ENCODE measurements at places on chromosomes 7 and 10. TPM values are rescaled to one million over a fixed set of nuclear protein-coding genes. Genes with fewer than 3 reads are reported as not detected.

DNA sequence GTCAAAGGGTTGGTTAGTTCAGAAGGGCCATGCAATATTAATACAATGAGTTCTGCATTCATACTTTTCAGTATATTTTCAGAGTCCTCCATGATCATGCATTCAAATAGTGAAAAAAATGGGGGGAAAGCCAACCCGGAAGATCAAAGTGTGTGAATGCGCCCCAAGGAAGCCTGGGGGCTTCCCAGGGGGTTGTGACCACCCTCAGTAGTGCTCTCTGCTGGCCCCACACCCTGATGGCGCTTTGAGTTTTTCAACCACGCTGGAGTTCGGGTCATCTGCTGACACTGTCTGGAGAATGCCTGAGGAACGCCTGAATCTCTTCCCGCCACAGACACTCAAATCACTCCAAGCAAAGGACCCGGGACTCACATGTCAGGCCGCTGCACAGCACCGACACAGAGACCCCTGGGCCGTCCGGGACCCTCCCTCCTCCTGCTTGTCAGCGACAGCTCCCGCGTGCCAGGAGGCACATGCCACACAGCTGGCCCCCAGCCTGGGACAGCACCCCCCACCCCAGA, 1.0 kb downstream of the TNS3 start:
- DNase-seq = no peak

DNA sequence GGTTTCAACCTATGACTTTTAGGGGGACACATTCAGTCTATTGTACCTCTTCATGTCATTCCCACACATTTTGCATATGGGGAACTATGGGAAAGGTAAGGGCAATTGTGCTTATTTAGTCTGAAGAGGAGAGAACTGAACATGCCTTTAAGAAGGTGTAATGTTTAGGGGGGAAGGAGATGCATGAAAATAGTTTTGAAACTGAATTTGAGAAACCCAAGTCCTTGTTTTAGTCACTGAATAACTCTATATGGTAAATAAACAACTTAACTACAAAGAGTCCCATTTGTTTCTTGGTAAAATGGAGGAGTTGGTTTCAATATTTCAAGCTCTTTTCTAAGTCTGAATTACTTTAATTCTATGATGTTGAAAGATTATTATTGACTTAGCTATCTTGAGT, 166.1 kb downstream of the DNAJB9 start:
- DNase-seq = no peak

Gene CPA4
- not detected for total RNA-seq

DNA sequence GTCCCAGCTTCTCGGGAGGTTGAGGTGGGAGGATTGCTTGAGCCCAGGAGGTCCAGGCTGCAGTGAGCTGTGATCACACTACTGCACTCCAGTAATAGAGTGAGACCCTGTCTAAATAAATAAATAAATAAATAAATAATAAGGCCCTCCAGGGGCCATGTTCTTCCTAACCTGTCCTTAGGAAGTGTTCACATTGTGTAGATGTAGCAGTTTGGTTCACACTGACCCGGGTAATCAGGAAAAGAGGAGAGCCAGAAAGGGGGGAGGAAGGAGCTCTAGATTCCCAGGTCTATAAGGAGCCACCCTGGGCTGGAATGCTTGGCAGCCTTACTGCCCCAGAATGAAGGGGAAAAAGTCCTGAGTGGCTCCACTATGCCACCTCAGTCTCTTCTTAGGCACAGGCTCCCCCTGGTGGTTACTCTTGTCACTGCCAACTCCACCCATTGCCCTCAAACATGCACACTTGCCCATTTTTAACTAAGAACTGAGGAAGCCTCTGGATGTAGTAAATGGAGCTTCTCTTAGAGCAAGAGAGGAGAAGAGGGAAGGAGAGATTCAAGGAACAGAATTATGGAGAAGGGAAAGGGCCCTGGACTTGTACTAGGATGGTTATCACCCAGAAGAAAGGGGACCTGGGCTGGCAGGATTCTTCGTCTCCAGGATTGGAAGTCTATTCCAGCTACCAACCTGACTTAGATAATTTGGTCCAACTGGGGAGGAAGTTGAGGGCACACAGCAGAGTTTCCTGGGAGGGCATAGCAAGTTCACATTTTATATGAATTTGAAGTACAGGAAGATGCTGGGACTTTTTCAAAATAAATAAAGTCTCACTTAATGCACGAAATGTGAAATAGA, 7.8 kb downstream of the HPS6 start:
- DNase-seq = peak; percentile 68

Gene MALRD1
- not detected for total RNA-seq

DNA sequence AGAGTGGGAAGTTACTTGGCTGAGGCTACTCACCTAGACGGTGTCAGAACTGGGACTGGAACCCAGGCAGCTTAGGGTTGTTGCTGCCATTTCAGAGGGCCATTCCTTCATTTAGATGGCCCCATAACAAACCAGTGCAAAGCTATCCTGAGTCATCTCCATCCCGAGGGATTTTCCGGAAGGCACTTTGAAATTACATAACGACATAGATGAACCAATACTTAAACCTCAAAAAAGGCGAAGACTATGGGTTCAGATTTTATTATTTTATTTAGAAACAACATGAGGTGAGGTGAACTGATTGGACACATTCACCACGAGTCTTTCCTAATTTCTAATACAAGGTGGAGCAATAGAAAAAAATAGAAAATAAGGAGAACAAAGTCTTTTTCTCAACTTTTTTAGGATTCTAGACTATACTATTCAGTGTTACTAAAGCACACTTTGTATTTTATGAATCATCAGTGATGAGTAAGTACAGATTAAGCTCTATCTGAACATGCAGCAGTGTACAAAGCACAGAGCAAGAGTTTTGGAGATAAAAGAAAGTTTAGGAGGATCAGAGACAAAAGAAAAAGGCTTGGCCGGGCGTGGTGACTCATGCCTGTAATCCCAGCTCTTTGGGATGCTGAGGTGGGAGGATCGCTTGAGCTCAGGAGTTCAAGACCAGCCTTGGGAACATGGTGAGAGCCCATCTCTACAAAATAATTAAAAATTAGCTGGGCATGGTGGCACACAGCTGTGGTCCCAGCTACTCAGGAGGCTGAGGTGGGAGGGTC, 79.5 kb upstream of the SVIL start:
- no peak for DNase-seq

DNA sequence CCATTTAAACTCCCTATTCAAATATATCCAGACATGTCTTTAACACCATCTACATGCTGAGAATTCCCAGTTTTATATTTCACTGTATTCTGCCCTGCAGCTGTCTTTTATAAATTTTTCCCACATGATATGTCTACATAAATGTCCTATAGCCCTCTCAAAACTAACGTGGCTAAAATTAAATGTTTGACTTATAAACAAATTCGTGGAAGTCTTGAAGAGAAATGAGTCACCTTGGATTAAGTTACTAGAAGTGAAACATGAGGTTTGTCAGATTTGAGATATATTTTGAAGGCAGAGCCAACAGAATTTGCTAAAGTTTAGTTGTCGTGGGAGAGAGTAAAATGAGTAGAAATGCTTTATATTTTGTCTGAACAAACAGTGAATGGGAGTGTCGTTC, 386.9 kb upstream of the CNTNAP2 start:
- no peak for DNase-seq

GRCh38 chr10:74332398-74332797, 181.4 kb downstream of the ADK start:
- DNase-seq = no peak

Gene SGCE
- 0.38 TPM for total RNA-seq

- DNase-seq = peak; percentile 31
Observed at GRCh38 chr7:37916673-37917660, at the start of gene SFRP4. Gene SFRP4, minus strand, starts transcription at chr7:37916817. Its CDS starts 280 bp downstream, at chr7:37916537.

- no peak for DNase-seq
Observed at GRCh38 chr7:88322151-88322550, 15.5 kb upstream of the STEAP4 start.

Gene AGAP5
- 5.6 TPM for total RNA-seq

GRCh38 chr7:37686556-37687345, 3.2 kb downstream of the GPR141 start:
- DNase-seq = no peak

DNA sequence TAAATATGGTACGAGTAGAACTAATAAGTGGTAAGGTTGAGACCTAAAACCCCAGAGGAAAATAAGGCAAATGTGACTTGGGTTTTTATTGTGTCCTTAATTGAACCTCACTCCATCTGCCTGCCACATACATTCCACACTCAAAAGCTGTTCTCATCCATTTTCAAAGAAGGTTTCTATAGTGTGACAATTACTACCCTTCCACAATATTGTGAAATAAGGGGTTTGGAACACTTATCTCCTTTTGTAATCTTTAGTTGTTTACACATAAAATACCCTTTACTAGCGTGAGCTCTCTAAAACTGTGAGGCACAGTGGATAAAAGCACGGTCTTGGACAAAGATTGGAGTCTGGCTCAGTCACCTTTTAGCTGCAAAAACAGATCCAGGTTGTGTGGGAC, 166.6 kb downstream of the THSD7A start:
- no peak for DNase-seq

Gene LRRC61
- 50.6 TPM for total RNA-seq

GRCh38 chr7:24764011-24764410, 6.7 kb upstream of the GSDME start:
- no peak for DNase-seq

GRCh38 chr7:55524558-55525310, 47.6 kb downstream of the VOPP1 start:
- no peak for DNase-seq

Gene SLC39A12
- total RNA-seq = not detected

DNA sequence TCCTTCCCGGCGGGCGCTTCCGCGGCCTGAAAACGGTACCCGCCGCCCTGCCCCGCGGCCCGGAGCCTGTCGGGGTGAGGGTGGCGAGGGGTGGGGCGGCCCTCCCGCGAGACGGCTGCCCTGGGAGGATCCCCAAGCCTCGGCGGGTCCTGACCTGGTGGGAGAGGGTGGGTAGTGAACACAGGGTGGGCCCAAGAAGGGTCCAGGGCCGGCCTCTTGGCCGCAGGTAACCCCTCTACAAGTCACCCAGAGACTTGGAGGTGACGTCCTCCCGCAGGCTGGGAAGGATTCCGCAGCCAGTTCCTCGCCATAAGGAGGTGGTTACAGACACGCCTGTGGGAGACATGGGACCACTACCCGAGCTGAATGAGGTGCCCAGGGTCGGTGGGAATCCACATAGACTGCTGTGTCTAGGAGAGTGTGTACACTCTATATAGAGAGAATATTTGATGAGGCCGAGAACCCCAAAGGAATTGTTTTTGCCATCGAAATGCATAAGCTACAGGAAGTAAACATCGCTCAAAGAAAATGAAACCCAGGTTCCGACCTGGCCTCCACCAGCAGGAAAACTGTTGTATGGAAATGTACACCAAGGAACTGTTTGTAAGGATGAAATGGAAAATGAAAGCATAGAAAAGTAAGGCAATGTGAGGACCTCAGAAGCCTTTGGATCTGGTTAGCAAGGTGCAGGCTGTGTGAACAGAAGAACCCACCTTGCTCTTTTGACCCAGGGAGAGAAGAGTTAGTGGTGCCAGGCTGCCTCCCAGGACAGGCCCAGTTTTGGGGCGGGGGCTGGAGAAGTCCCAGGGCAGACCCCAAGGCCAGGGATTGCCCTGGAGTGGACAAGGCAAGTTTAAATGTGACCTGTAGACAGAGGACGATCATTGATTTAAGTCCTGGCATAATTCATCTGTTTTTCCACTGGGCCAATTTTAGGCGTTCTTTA, 659 bp downstream of the OPTN start:
- DNase-seq = peak; percentile 24

Gene CCZ1B
- total RNA-seq = 34.0 TPM

- DNase-seq = no peak
Observed at GRCh38 chr7:4186513-4186780, 495.6 kb upstream of the FOXK1 start.

Gene FGL2
- total RNA-seq = 0.11 TPM

DNA sequence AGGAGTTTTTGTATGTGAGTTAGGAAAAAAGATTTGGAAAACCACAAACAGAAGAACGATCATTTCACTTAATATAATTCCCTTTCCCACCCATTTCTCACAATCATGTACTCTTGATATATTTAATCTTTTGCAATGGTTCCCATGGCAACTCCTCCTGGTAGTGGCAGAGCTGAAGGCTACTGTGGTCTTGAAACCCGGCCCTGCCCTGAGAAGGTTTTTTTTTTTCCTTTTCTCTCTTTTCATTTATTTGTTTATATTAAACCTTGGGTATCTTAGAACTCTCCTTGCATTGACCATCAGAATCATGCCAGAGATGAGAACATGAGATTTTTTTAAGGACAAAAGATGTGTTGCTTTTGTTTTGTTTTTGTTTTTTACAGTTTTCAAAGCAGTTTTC, 566.1 kb upstream of the NRP1 start:
- no peak for DNase-seq

Gene GJC3
- total RNA-seq = 0.16 TPM

- no peak for DNase-seq
Observed at GRCh38 chr7:55877308-55877707, 9.9 kb upstream of the ZNF713 start.

- DNase-seq = peak; percentile 64
Observed at GRCh38 chr10:80408242-80409101, at the start of gene PRXL2A. Gene PRXL2A, plus strand, starts transcription at chr10:80408551. Its CDS starts 11,917 bp downstream, at chr10:80420468.

GRCh38 chr7:134724606-134725005, 54.8 kb upstream of the CALD1 start:
- peak; percentile 47 for DNase-seq

DNA sequence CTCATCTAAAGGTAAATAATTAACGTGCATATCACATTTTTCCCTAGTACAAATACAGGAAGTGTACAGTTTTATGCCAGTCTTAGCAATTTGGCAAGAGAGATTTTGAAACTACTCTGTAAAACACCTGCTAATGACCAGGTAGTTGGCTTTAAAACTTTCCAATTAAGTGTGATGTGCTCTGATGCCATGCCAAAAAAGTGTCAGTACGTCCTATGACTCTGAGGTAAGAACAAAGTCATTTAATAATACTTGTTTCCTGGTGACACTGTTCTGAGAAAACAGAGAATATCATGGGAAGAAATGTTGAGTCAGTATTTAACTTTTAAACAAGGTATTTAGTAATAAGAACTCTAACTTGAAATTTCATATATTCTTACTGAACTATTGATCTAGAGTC, 9.6 kb downstream of the PDZD8 start:
- DNase-seq = no peak

DNA sequence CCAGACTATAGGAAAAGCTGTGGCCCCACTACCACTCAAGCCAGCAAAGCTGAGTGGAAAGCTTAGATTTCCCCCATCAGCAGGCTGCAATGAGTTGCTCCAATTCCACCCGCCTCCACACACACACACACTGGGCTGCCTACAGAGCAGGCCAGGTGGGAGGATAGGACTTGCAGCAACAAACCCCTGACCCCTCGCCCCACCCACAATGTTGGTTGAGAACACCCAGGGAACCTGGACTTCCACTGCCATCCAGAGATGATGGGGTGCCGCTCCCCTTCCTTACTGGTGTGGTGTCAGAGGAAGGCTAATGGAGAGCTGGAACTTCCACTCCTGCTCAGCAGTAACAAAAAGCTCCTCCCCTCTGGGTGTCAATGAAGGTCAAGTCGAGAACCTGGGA, 16.8 kb upstream of the PLEKHA1 start:
- no peak for DNase-seq

Measured in K562 (cell line).